ENCODE measurements at places on chromosomes 2 and 18.

DNA sequence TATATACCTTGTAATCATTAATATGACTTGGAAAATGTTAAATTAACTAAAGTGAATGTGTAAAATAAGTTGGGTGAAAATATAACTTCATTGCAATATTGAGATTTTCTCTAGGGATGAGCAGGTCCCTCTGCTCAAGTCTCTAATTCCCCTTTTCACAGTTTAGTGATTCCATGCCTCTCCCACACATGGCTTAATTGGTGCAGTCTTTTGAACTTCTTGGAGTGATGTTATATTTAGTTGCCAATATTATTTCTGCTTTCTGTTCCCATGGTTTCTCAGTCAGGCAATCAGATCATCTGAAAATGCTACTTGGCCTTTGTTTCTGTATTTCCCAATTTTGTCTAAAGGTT is 233.7 kb upstream of the SPOPL start:
- DNase-seq: no peak

GRCh38 chr2:11433822-11434221 is 32.1 kb downstream of the E2F6 start:
- no peak for DNase-seq

DNA sequence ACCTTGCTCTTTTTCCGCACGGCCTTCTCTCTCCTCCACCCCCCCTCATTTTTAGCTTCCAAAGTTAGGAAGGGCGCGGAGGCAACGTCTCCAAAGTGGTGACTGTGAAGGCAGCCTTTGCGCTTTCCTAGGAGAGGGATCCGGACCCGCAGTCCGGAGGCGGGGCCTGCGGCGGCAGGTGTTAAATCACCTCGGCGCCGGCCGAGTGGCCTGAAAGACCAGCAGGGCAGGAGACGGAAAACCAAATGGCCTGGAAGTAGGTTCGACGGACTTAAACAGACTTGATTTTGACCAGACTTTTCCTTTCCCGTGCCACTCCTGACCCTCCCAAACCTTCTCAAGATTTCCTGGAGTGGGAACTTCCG is 615 bp downstream of the GORASP2 start:
- peak; percentile 63 for DNase-seq

- no peak for DNase-seq
Observed at GRCh38 chr2:128534688-128535392, 216.2 kb upstream of the HS6ST1 start.

GRCh38 chr2:237276716-237277490 is 137.1 kb downstream of the COL6A3 start:
- no peak for DNase-seq

- DNase-seq: no peak
Observed at GRCh38 chr2:233531955-233532354, 34.6 kb downstream of the USP40 start.

Data from PC-9 (cell line).